ENCODE measurements at places on chromosomes 6 and 20.

GRCh38 chr20:20711413-20711812 is 1.0 kb downstream of the RALGAPA2 start:
- DNase-seq, result no peak

DNA sequence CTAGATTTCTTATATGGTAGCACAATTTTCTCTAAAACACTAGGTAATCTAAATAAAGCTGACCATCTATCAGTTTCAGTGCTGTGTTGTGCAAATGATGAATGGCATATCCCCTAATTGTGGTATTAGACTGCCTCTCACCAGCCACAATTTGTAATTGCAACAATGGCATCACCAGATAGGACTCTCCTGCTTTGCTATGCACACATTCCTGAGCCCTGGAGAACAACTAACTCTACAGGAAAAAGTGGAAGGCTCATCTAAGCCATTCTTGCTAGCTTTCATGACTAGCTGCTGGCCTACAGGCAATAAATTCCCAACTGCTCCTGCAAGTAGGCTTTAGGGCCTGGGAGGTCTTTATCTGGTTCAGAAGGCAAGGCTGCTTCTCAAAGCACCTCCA is 974.1 kb downstream of the EYS start:
- DNase-seq, result no peak

DNA sequence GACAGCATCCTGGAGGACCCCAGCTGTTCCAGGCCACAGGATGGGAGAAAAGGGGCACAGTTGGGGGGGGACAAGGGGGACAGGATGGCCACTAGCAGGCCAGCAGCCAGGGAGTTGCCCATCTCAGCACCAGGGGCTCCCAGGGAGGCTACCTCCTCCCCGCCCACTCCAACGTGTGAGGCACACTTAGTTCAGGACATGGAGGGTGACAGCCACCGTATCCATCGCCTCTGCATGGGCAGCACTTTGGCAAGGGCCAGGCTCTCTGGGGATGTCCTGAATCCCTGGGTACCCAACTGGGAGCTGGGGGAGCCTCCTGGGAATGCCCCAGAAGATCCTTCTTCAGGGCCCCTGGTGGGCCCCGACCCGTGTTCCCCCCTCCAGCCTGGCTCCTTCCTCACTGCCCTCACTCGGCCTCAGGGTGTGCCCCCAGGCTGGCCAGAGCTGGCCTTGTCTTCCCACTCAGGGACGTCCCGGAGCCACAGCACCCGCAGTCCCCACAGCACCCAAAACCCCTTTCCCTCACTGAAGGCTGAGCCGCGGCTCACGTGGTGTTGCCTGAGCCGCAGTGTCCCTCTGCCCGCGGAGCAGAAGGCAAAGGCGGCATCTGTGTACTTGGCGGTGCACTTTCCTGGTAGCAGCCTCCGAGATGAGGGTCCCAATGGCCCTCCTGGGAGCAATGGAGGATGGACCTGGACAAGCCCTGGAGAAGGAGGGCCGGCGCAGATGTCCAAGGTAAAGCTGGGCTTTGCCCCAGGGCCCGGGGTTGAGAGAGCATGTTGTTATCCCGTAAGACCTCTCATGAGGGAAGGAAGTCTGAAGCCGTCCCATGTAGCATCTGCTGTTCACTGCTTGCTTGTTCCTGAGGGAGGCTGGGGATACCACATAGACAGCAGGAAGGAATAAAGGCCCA is 30.7 kb downstream of the ZNF831 start:
- DNase-seq, result no peak

- DNase-seq, result no peak
Observed at GRCh38 chr6:47420394-47421371, 56.9 kb upstream of the CD2AP start.

DNA sequence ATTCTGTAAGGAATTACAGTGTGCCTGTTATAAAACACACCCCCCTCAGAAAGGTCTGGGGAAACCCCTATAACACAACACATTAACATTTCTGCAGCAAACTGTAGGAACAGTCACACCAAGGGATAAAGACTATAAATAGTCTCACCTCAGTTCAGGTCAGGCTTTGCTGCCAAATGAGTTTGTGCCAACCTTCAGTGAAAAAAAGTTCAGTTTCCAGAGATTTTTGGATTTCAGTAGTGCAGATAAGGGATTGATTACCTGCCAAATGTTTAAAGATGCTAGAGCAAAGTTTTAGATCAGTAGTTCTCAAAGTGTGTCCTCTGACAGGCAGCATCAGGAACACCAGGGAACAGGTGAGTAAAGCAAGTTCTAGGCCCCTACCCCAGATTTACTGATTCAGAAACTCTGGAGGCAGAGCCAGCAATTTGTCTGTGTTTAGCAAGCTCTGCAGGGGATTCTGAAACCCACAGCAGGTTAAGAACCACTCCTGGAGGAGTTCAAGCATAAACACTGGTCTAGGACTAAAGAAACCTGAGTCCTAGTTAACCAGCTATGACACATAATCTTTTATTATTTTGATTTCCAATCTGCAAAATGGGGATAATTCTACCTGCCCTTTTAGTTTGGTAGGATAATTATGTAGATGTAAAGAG is 111.0 kb downstream of the RCAN2 start:
- DNase-seq, result no peak

GRCh38 chr6:47159763-47160162 is 117.6 kb upstream of the ADGRF1 start:
- DNase-seq, result no peak

All from stimulated activated CD8-positive, alpha-beta memory T cell treated with anti-CD3 and anti-CD28 coated beads, Interleukin-15, amount 100 ng/mL, for 1 hour (primary cell).